ENCODE measurements at places on chromosomes 6 and 20. TPM values are rescaled to one million over a fixed set of nuclear protein-coding genes. Genes with fewer than 3 reads are reported as not detected.

GRCh38 chr6:91142154-91142553, 555.3 kb upstream of the MAP3K7 start:
- DNase-seq, result no peak
- H3K27me3 ChIP-seq, result no peaks in the 10 kb centered on the region
- no peak overlapping the region for H3K4me3 ChIP-seq
- H3K36me3 ChIP-seq, result no peaks in the 10 kb centered on the region
- H3K4me1 ChIP-seq, result peaks cover 10% of the 10 kb centered on the region

GRCh38 chr20:19074828-19075516, 137.5 kb upstream of the SLC24A3 start:
- H3K36me3 ChIP-seq, result no peaks in the 10 kb centered on the region
- H3K27ac ChIP-seq, result no peak overlapping the region
- DNase-seq, result no peak
- no peaks in the 10 kb centered on the region for H3K4me1 ChIP-seq

DNA sequence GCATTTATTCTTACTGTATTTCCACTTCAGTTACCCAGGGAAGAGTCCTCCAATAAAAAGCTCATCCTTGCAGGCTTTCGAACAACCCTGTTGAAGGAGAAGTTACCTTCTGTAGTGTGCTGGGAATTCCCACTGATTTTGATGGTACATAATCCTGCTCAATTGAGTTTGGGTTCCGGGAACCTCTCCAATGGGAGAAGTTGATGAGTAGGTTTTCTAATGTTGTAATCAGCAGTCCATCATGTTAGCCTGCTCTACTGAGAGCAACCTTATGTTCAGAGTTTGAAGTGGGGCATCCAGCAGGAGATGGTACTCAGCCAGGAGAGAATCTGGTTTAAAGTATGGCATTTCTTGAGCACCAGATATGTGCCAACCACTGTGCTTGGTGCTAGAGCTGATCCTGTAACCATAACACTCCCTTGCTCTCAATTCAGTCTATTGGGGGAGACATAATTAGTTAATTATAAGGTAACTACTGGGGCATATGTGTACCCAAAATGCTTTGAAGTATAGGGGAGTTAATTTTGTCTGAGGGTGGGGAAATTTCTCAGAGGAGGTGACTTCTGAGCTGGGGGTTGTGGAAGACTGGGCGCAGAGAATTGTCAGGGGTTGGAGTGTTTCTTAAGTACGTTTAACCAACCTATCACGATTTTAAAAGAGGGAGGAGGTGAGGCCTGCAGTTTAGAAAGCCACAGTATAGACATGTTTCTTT, 2.1 kb downstream of the TOP1 start:
- peaks cover 24% of the 10 kb centered on the region for H3K36me3 ChIP-seq
- DNase-seq, result no peak
- peak overlapping the region; percentile 98 for H3K27ac ChIP-seq
- H3K27me3 ChIP-seq, result no peaks in the 10 kb centered on the region

GRCh38 chr6:144189351-144189750, 39.0 kb downstream of the STX11 start:
- H3K36me3 ChIP-seq, result no peaks in the 10 kb centered on the region
- H3K4me3 ChIP-seq, result no peak overlapping the region
- peaks cover 9% of the 10 kb centered on the region for H3K4me1 ChIP-seq
- no peak for DNase-seq

GRCh38 chr20:4471221-4471620, 250.5 kb upstream of the PRND start:
- peaks cover 28% of the 10 kb centered on the region for H3K27me3 ChIP-seq
- H3K4me3 ChIP-seq, result no peak overlapping the region
- H3K27ac ChIP-seq, result no peak overlapping the region
- peaks cover 8% of the 10 kb centered on the region for H3K4me1 ChIP-seq
- DNase-seq, result no peak

The RNF182 gene
- total RNA-seq, result 2.8 TPM

DNA sequence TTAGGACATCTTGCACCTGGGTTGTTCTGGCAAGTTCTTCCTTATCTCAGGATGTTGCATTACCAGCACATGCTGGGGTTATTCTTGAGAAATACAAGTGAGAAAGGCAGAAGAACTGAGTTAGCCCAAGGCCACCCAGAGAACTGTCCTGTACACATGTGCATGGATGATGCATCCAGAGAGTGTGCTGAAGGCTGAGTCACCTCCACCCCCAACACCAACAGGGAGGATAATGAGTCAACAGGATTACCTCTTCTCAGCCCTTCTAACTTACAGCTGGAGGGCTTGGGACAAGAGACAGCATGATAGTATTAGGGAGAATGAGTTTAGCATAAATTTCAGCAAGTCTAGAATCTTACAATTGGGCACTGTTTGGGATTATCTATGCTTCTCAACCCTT, 8.5 kb downstream of the SCGN start:
- no peak for DNase-seq
- H3K4me1 ChIP-seq, result no peaks in the 10 kb centered on the region
- H3K27me3 ChIP-seq, result peaks cover 7% of the 10 kb centered on the region
- no peak overlapping the region for H3K27ac ChIP-seq
- H3K36me3 ChIP-seq, result no peaks in the 10 kb centered on the region

The CCN6 gene
- not detected for total RNA-seq

The TUBB2B gene
- 37.8 TPM for total RNA-seq

The ZBP1 gene
- not detected for total RNA-seq

- H3K27ac ChIP-seq, result no peak overlapping the region
- H3K4me3 ChIP-seq, result no peak overlapping the region
- H3K36me3 ChIP-seq, result peaks cover 13% of the 10 kb centered on the region
Observed at GRCh38 chr6:35411066-35411465, 41.1 kb upstream of the FANCE start.

DNA sequence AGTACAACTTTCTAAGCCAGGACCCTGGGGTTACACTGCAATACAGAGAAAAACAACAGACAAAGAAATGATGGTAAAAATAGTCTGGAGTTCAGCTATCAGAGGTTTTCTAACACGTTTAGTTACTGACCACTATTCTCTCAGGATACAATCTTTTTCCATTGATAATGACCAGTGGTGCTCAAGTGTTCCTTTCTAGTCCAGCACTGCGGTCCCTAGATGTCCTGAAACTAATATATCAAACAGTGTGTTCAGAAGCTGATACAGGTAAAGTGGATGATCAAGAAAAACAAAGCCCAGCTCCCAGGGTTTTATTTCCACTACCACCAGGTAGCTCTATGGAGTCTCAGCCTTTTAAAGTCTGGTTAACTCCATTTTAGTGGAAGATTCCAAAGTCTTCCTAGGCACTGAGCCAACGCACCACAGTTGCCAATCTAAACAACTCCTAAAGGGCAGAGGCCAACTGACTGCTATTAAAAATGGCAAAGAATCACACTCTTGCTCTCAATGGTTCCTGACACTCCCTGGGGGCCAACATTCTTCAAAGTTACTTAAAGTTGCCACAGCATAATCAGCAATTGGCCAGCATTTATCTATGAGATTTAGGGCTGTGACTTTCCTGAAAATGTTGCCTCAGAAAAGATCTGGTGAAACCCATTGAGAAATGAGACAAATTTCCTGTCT, 38.2 kb downstream of the DZANK1 start:
- H3K36me3 ChIP-seq, result no peaks in the 10 kb centered on the region
- no peaks in the 10 kb centered on the region for H3K27me3 ChIP-seq
- no peak overlapping the region for H3K4me3 ChIP-seq
- DNase-seq, result no peak
- H3K4me1 ChIP-seq, result peaks cover 4% of the 10 kb centered on the region

DNA sequence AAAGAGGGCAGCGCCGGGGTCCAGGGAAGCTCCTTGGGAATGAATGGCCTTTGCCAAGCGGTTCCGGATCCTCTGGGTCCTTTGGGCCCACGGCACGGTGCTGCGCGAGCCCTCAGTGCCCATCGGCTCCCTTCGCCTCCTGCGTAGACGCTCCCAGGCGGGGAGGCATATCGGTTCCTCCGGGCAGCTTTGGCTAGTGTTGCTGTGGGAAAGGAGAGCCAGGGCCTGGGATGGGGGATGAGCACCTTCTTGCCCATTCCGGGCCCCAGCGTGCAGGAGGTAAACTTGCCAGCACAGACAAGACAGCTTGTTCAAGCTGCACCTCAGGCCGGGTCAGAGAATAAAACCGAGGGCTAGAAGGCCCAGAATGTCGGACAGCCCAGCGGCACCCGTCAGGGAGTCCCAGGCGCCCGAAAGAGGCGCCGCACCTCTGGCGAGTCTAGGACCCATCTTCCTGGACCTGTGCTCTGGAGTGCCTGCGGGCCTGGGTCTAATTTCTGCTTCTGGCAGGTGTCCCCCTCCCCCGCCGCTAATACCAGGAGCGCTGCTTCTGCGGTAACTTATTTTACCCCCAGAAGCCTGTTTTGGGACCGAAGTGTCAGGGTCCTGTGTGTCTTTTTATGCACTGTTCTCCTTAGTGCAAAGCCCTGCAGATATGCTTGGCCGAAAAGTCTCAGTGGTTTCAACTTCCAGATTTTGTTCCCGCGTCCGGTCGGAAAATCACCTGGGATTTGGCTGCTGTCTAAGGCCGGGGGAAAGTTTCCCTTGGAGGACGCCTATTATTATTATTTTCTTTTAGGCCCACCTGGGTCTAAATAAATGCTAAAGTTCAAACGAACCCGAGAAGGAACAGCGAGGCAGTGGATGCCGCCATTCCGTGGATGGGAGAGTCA, 1.7 kb upstream of the TFAP2C start:
- H3K36me3 ChIP-seq, result peaks cover 9% of the 10 kb centered on the region
- H3K4me3 ChIP-seq, result peak overlapping the region; percentile 82
- H3K27me3 ChIP-seq, result peaks cover 70% of the 10 kb centered on the region
- peaks cover 25% of the 10 kb centered on the region for H3K4me1 ChIP-seq
- peak overlapping the region; percentile 37 for H3K27ac ChIP-seq

GRCh38 chr20:10519361-10520046, 84.4 kb downstream of the SLX4IP start:
- no peaks in the 10 kb centered on the region for H3K27me3 ChIP-seq
- H3K36me3 ChIP-seq, result no peaks in the 10 kb centered on the region
- no peak overlapping the region for H3K4me3 ChIP-seq
- H3K4me1 ChIP-seq, result peaks cover 41% of the 10 kb centered on the region
- no peak overlapping the region for H3K27ac ChIP-seq
- DNase-seq, result no peak

GRCh38 chr6:31631681-31632278, 11.3 kb downstream of the PRRC2A start:
- no peak overlapping the region for H3K4me3 ChIP-seq
- peaks cover 5% of the 10 kb centered on the region for H3K4me1 ChIP-seq
- no peak overlapping the region for H3K27ac ChIP-seq
- H3K27me3 ChIP-seq, result no peaks in the 10 kb centered on the region
- DNase-seq, result no peak

DNA sequence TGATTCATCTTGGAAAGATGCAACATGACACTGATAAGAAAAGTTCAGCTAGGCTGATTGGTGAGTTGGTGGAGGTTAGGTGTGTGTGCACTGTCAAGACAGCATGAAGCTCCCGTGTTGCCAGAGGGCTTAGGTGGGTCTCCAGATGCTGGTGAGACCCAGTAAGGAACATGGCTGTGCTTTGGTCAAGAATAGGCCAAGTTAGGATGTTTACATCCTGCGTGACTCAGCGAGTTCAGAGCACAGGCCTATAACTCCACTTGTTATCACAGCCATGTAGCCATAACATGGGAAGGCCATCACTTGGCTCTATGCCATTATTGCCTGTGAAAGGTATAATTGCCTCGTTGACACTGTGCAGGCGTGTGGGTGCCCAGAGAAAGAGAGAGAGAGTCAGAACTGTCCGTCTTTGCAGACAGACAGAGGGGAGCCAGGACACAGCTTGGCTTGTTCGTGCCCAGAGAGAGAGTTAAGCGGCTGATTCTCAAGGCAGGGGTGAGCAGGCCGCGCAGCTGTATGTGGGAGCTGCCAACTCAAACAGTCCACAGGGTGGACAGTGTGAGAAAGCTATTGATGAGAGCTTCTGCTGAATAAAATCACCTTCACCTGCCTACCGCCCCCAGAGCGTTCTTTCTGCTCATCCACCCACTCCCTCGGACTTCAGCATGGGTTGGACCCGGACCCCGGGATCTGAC, 43.5 kb downstream of the OR2B6 start:
- H3K4me1 ChIP-seq, result peaks cover 17% of the 10 kb centered on the region
- H3K4me3 ChIP-seq, result no peak overlapping the region
- H3K36me3 ChIP-seq, result no peaks in the 10 kb centered on the region

The SPATA2 gene
- total RNA-seq, result 11.3 TPM

DNA sequence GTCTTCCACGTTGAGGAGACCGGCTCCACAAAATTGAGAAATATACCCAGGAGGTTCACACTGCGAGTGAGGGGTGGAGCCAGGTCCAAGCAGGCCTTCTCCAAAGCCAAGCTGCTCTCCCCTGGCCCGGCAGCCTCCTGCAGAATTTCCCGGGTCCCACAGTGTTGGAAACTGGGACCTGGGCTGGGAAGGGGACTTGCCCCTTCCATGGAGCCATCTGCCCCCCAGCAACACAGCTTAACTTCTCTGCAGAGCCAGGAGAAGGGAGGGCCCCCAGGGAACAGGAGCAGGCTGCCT, 35.4 kb downstream of the MDFI start:
- H3K27me3 ChIP-seq, result peaks cover 25% of the 10 kb centered on the region
- H3K36me3 ChIP-seq, result no peaks in the 10 kb centered on the region
- no peak overlapping the region for H3K27ac ChIP-seq
- H3K4me1 ChIP-seq, result peaks cover 41% of the 10 kb centered on the region
- no peak overlapping the region for H3K4me3 ChIP-seq

DNA sequence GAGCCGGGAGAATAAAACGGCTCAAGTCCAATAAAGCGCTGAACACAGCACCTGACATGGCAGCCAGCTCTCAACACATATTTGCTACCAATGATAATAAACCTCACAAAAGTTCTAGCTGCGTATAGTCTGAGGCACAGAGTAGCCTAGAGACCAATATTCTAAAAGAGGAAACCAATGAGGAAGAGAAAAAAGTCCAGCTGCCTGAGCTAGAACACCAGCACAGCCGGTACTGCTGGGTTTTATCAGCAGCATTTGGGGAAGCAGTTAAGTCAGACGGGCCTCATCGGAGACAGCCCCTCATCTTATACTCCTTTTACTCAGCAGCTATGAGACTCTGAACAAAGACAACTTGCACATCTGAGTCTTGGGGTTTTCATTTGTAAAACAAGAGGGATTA, 2.4 kb upstream of the RTF2 start:
- peaks cover 28% of the 10 kb centered on the region for H3K27me3 ChIP-seq
- H3K4me3 ChIP-seq, result no peak overlapping the region
- H3K36me3 ChIP-seq, result no peaks in the 10 kb centered on the region
- H3K4me1 ChIP-seq, result peaks cover 14% of the 10 kb centered on the region
- no peak overlapping the region for H3K27ac ChIP-seq
- no peak for DNase-seq

DNA sequence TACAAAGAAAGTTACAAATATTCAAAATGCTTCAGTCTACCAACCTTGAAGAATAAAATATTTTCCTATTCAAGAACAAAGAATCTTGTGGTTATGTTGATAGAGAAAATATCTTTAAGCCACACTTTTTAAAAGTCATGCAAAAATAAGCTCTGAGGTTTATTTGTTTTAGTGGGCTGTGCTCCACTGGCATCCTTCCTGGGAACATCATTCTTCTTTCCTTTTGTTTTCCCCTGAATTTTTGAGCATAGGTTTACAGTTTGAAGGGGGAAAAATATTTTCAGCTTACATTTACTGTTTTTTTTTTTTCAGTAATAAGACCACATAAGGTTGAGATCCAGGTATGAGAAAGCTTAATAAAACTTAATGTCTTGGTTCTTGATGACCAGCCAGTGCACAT, 72.0 kb upstream of the BACH2 start:
- no peak for DNase-seq
- H3K4me1 ChIP-seq, result peaks cover 35% of the 10 kb centered on the region
- peak overlapping the region; percentile 71 for H3K27ac ChIP-seq
- no peaks in the 10 kb centered on the region for H3K36me3 ChIP-seq
- H3K27me3 ChIP-seq, result peaks cover 3% of the 10 kb centered on the region

The ASIP gene
- total RNA-seq, result not detected

The C6orf58 gene
- total RNA-seq, result not detected

All from type B pancreatic cell (in vitro differentiated cells).